NB4 (cell line): ENCODE measurements at places on chromosomes 7 and 10.

DNA sequence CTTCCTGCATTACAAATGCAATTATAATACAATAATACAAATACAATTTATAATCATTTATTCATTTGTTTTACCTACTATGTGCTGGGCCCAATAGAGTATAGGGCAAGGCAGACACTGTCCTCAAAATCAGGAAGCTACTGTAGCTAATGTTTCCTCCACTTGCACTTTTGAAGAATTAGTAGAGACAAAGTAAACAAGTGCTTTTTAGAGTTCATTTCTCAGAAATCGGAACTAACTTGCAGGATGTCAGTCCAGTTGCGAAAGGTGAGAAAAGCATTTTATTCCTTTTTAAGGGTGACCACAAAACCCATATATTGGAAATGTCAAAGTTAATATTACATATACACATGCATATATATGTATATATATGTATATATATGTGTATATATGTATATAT, 14.2 kb downstream of the ADRB1 start:
- DNase-seq = peak; percentile 64

GRCh38 chr7:70068531-70068930, 470.3 kb downstream of the AUTS2 start:
- DNase-seq = no peak

DNA sequence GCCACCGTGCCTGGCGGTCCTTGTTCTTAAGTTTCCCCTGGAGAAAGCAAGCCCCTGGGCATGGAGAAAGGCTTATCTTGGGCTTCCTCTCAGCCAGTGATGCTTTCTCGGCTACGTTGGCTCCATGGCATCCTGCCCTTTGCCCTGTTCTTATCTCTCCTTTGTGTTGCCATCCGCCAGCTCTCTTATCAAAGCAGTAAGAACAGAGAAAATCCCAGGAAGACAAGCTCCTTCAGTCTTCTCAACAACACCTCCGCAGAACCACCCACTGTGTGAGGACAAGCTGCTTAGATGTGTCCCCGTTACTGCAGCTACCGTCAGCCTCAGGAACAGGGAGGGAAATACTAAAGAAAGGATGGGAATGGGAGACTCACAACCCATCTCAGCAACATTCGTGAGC, 3.3 kb downstream of the PLEKHS1 start:
- DNase-seq = no peak

DNA sequence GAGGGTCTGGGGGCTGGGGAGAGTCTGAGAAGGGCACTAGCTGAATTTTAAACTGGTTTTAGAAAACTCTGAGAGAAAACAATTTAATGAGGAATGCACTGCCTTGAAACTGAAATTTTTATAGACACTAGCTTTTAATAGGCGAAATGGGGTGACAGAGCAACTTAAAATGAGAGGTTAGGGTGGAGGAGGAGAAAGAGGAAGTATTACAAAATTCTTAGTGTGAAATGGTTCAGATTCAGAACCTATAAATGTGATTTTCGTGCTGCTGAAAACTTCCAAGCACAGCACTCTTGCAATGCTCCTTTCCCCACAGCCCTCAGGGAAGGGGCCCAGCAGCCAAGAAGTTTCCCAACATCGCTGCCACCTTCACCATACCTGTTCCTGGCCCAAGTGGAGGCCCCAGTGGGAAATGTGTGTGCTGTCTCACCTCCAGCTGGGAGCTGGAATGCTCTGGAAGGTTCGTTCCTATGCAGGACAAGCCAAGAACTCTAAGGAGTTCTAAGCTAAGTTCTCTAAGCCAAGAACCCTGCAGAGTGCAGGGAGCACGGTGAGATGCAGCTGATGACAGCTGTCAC, 60.0 kb downstream of the ATXN7L1 start:
- DNase-seq = peak; percentile 61

DNA sequence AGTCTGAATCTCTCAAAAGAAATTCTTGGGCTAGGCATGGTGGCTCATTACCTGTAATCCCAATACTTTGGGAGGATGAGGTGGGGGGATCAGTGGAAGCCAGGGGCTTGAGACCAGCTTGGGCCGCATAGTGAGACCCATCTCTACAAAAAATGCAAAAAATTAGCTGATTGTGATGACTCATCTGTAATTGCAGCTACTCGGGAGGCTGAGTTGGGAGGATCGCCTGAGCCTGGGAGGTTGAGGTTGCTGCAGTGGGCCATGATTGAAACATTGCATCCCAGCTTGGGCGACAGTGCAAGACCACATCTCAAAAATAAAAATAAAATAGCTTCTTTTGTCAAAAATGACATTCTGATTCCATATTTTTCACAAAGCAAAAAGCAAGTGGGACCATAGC, 644.8 kb upstream of the FOXK1 start:
- DNase-seq = no peak

DNA sequence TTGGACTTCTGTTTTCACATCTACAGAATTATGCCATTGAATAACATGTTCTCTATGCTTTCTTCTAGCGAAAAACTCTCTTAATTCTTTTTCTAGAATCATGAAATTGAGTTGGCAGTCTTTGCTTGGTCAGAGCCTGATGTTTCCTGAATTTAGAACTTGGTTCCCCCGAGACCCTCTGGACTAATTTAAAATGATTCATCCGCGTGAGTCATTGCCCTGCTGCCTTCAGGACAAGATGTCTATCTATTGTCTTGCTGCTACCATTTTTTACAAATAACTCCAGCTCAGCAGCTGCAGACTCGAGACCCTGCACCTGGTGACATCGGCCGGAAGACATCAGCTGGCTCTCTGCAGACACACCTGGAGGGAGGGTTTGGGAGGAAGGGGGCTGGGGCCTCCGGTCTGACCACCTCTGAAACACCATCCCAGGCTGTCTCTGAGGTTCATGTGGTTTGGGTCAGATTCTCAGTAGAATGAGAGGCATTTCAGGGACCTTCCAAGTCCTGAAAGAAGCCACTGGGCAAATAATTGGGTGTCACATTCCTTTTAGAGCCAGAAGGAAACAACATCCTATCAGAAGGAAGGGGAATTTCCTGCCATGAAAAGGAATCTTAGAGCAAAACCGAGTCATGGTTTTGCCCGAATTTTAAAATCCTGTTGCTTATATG, 20.9 kb upstream of the KLF6 start:
- DNase-seq = peak; percentile 89

DNA sequence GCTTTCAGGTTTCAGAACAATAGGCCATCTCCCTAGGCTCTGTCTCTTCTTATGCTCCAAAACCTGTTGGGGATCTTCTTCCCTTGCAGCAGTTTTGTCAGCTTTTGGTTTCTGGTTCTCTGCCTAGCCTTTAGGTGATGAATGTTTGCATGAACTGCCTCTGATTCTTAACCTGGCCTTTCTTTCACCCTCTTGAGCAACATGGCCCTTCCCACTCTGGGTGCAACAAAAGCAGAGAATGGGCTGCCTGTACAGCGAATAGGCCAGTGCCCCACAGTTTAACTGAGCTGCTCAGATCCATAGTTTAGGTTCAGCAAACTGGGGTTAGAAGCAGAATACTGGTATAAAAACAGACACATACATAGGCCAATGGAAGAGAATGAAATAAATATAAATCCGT, 18.1 kb upstream of the NUP205 start:
- DNase-seq = no peak

DNA sequence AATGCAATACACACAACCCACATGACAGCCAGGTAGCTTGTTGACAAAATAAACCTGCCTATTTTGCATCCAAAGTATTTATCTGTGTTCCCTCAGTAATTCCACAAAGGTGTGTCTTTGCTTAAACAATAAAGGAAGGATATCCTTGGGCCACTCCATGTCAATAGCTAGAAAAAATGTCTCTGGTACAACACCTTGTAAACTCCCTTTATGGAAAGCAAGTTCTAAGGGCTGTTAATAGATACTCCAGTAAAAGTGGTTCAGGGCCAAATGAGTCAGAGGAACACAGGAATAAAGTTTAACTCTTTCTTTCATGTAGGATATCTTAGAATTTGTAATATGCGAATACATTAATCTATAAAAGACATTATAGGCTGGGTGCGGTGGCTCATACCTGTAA, 96.9 kb upstream of the LRRTM3 start:
- DNase-seq = no peak

DNA sequence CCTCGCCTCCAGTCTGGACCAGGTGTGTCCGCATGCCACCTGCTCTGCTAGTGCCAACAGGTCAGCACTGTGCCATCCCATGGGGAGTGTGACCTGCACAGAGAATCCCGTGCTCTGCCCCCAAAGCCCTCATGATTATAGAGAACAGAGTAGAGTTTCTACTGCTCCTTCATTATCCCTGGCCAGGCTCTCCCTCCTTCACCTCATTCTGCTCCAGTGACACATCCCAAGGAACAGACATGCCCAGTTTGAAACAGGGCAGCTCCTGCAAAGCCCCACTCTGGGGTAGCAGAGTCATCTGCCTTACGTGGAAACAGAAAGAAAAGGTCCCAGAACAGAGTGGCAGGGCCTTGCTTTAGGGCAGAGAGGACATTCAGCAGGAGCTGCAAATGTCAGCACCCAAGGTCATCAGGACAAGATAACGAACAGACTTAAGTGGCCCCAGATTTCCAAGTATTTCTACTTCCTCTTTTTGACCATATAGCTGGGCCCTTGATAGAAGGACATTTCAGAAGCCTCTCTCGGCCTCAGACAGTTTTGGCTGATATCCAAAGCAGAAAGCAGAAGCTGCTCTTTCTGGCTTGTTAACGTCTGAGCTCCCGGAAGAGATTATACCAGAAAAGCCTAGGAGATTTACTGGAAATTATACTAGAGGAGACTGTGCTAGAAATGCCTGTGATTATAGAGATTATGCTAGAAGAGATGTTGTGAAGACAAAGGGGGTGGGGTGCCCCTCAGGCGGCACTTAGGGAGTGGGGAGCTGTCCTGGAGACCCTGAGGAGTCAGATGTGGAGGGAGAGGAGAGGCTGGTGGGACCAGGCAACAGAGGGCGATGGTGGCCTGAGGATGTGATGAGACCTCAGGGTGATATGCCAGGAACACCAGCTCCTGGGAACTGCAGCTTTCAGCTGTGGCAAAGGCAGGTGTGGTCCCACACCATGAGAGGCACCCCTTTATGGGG, 12.6 kb downstream of the TMEM176B start:
- DNase-seq = peak; percentile 98

- peak; percentile 63 for DNase-seq
Measured at GRCh38 chr7:133645884-133646391, 393.1 kb downstream of the EXOC4 start.

- no peak for DNase-seq
Measured at GRCh38 chr10:73837072-73837471, 25.7 kb upstream of the NDST2 start.

DNA sequence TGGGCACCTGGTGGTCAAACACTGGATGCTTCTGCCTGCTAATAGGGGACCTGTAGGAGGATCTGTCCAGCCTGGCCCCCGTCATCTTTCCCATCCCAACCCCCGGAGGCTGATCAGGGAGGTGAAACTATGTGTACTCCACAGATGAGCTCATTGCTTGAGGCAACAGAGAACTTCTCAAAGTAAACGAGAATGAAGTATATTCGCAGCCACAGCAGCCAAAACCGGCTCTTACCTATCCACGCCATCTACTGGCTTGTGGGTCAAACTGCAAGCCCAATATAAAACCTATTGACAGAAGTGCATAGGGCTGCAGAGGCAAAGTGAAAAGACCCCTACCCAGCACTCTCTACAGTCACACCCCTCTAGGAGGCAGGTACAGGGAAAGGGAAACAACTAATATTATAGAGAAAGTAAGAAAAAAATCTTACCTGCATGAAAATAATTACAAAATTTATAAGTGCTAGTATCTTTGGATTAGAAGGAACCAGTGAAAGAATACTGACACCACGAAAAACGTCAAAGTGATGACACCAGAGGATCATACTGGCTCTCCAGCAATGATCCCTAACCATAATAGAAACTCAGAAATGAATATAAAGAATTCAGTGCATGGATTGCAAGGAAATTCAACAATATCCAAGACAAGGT, 973.5 kb downstream of the ANKRD7 start:
- DNase-seq = peak; percentile 77

DNA sequence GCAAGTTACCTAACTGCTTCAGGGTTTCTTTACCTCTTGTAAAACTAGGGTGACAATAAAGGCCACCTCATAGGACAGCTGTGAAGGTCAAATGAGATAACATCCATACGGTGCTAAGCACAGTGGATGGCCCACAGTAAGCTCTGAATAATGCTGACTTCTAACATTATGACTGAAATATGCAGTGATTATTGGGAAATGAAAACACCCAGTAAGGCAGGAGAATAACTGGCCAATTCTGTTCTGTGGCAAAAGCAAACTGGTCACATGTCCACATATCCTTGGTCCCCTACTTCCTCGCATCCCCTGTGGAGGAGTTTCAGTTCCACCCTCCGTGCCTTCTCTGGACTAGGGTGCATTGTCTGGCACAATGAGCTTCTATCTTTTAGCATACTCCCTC, 1.4 kb downstream of the CUBN start:
- no peak for DNase-seq

GRCh38 chr10:99769706-99770105, 12.7 kb upstream of the ABCC2 start:
- DNase-seq = peak; percentile 37

- peak; percentile 73 for DNase-seq
Measured at GRCh38 chr10:117454502-117454901, 79.3 kb upstream of the PDZD8 start.

DNA sequence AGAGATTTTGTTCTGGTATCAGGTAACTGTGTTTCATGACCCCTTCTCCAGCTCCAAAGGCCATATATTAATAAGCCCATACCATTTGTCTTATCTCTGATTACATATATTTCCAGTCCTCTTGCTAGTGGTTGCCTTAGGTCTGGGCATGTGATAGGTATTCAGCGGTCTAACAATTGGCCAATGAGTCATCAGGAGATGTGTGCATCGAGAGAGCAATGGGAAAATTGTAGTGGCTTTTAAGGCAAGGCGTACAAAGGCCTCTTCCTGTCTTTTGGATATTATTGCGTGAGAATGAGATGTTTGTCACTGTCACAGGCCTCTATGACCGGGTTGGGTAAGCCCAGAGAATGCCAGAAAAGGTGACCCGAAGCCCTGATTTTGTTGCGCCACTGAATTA, 38.6 kb upstream of the SFRP5 start:
- DNase-seq = no peak

- DNase-seq = no peak
Measured at GRCh38 chr7:108440613-108441012, 15.6 kb downstream of the NRCAM start.

DNA sequence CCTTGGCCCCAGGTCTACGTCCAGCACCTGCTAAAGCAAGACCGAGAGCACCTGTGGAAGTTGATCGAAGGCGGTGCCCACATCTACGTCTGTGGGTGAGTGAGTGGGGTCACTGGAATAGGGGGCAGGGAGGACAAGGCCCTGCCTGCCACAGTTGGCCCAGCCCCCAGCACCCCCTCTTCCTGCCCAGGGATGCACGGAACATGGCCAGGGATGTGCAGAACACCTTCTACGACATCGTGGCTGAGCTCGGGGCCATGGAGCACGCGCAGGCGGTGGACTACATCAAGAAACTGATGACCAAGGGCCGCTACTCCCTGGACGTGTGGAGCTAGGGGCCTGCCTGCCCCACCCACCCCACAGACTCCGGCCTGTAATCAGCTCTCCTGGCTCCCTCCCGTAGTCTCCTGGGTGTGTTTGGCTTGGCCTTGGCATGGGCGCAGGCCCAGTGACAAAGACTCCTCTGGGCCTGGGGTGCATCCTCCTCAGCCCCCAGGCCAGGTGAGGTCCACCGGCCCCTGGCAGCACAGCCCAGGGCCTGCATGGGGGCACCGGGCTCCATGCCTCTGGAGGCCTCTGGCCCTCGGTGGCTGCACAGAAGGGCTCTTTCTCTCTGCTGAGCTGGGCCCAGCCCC, 8.1 kb downstream of the TMEM120A start:
- DNase-seq = no peak
